Fibroblast of pulmonary artery (primary cell): ENCODE measurements at places on chromosomes 1 and 21.

DNA sequence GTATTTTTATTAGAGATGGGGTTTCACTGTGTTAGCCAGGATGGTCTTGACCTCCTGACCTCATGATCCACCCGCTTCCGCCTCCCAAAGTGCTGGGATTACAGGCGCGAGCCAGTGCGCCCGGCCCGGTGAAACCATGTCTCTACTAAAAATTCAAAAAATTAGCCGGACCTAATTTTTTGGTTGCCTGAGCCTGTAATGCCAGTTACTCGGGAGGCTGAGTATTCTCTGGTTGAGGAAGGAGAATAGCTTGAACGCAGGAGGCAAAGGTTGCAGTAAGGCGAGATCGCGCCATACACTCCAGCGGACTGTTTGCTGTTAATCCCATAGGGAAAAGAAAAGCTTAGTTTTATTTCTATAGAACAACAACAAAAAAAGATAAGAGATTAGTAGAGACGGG is 29.9 kb upstream of the HJV start:
- DNase-seq = no peak

DNA sequence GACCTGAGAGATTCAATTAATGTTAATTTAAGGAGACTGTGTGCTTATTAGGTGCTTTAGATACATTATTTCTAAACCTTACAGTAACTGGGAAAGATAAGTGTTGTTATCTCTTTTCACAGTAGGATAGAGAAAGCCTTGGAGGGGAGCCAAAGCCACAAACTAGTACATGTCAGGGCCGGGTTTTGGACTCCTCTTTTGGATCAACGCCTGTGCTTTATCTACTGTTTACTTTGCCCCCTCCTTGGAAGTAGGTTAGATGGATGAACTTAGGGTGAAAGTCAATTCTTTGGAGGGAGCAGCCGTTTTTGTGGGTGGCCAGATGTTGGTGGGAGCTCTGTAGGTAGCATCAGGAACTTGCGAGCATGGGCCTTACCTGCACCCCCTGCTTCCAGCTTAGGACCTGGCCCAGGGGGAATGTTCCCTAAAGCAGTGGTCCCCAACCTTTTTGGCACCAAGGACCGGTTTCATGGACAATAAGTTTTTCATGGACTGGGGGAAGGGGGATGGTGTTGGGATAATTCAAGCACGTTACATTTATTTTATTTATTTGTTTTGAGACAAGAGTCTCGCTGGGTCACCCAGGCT is 1.7 kb downstream of the HHAT start:
- DNase-seq = no peak

DNA sequence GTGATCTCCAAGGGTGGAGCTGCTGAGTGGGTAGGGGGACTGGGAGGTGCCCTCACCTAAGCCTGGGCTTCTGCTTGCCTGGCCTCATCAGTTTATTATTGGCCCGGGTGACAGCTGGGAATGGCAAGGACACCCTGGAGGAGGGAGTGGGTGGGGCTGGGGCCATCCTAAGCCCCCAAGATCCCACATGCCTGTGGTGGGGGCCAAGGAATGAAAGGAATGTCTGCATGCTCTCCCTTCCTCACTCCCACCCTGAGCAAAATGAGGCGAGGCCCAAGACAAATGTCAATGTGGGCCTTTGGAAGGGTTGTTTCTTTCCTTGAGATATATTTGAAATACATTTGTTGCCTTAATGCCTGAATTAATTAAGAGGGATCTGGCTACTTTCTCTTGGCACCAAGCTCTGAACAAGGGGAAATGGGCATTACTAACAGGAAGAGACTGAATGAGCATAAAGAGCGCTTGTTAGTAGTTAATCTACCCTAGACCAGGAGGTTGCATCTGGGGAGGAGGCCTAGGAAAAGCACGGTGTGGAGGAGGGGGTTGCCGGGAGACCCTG is 19.7 kb upstream of the CHI3L1 start:
- no peak for DNase-seq

- DNase-seq = no peak
Measured at GRCh38 chr1:203219934-203220333, 9.5 kb downstream of the CHIT1 start.

- DNase-seq = peak; percentile 85
Measured at GRCh38 chr1:162055062-162055461, 14.4 kb upstream of the NOS1AP start.

DNA sequence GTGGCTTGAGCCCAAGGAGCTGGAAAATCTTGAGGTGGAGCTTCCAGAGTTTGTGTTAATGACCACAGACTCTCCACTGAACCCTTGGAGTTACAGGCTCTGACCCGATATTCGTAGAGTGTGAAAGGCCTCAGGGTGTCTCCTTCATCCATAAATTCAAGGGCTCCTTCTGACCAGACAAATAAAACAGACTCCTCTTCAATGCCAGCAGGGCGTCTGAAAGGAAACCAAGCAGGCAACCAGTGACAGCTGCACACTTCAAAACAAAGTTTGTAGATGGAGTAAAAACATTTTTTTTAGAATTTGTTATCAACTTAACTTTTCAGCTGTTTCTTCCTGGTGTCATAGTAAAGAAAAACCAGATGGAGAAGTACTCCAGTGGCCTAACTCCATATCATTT is 161.1 kb downstream of the KCTD3 start:
- no peak for DNase-seq

DNA sequence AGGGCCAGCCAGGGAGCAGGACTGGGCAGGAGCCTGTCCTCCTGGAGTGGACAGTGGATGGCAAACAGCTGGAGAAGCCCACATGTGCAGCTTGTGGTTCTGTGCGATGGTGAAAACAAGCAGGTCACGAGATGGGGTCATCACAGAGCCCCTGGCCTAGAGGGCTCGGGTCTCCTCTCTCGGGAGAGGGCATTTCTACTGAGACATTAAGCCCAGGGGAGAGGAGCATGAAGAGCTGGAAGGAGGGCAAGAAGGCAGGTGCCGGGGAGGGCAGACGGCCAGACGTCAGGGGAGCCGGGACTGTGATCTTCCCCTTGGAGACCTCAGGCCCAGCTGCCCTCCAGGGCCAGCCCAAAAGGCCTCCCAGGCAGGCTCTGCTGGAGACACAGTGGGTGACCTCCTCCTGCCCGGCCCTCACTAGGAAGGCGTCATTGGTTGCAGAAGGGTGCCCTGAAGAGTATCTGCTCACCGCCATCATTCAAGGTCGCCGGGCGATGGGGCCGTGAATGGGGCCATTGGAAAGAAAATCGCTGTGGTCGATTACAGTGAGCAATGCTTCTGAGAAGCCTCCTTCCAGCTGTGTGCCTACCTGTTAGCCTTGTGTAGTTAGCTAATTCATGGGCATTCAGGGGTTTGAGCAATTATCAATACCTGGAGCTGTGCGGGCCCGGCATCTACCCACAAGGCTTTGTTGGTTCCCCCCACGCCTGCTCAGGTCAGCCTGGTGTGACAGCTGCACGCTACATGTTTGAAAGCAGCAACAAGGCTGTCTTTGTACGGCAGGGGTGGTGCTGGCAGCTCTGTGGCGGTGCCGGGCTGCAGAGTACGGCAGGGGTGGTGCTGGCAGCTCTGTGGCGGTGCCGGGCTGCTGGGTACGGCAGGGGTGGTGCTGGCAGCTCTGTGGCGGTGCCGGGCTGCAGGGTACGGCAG is 72.3 kb upstream of the ACTRT2 start:
- no peak for DNase-seq

- no peak for DNase-seq
Measured at GRCh38 chr1:68276448-68276847, 44.1 kb upstream of the WLS start.

DNA sequence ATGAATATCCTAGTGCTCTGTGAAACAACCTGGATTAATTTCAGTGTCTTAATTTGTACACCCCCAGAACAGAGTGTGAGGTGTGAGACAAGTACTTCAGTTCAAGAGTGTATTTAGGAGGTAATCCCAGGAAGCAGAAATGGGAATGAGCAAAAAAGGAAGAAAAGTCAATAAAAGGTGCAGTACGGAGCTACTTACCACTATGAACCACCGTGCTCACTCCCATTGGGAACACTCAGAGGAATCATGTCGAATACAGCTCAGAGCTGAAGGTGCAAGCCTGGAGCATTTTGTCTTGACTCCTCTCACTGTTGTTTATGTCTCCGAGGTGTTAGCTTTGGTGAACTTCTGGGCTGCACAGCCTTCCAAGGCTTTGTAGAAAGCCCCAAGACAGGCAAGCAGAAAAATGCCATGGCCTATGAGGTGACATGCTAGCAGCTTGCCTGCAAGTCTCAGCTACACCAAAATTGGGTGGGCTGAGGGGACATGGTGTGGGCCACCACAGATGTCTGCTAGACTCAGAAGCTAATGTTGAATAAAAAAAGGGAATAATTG is 7.4 kb upstream of the SVBP start:
- no peak for DNase-seq

GRCh38 chr21:26490771-26491170 is 82.3 kb downstream of the CYYR1 start:
- peak; percentile 1 for DNase-seq

DNA sequence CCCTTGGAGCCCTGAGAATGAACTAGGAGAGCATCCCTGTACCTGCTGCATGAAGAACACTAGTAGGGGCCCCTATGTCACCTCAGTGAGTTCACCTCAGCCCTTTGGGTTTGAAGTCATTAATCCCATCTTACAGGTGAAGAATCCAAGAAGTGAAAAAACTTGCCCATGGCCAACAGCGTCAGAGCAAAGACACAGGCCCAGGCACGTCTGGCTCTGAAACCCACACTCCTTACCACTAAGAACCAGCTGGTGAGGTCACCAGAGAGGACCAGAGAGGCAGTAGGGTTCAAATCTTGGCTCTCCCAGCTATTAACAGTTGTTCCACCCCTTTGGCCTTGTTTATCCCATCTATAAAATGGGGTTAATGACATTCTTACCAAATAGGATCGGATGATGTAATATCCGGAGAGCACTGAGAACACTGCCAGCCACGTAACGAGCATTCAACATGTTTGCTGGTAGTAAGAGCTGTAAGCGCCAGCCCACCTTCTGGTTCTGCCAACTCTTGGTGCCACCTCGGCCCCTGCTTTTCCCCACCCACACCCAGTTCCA is 8.8 kb downstream of the MATN1 start:
- DNase-seq = no peak

GRCh38 chr1:202852163-202852904 is 36.6 kb downstream of the RABIF start:
- peak; percentile 76 for DNase-seq

DNA sequence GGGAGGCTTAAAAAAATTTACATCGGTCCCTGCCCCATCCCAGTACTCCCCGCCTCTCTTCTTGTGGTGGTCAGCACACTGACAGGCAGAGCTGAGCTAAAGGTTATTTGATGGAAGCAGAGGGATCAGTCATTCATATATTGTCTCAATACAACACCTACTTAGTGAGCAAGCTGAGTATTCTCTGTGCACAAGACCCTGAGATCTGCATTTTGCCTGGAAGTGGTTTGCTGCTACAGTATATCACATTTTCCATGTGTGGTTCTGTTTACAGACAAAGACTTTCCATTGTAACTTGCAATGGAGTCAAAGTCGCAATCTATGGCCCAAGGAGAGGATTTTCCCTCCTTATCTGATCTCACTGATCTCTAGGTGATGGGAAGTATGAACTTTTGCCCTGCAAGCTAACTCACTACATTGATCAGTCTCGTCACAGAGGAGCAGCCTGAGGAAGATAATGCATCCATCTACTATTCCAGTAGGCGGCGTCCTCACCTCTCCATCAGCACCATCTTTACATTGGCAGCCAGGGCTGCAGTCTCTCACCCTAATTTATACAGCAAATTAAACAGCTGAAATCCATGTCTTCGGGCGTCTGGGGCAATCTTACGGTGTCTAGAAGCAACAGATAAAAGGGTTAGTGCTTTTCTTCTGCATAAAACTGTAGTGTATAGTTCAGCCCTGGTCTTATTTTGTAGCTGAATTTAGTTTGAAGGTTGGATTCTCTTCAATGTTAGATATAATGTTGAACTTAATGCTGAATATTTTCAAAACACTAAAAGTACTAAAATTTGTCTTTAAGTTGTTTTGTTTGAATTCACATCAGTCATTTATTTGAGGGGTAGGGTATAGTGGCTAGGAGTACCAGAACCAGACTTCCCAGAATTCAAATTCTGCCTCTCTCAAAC is 3.2 kb upstream of the TRAF5 start:
- DNase-seq = peak; percentile 70

- peak; percentile 91 for DNase-seq
Measured at GRCh38 chr1:171226747-171227370, 21.4 kb upstream of the FMO1 start.

- DNase-seq = no peak
Measured at GRCh38 chr21:42665026-42665425, 11.6 kb downstream of the PDE9A start.
